ENCODE measurements at places on chromosomes 6 and 20.

GRCh38 chr6:139895205-139895793 lies 520.9 kb upstream of the CITED2 start:
- no peak for DNase-seq

DNA sequence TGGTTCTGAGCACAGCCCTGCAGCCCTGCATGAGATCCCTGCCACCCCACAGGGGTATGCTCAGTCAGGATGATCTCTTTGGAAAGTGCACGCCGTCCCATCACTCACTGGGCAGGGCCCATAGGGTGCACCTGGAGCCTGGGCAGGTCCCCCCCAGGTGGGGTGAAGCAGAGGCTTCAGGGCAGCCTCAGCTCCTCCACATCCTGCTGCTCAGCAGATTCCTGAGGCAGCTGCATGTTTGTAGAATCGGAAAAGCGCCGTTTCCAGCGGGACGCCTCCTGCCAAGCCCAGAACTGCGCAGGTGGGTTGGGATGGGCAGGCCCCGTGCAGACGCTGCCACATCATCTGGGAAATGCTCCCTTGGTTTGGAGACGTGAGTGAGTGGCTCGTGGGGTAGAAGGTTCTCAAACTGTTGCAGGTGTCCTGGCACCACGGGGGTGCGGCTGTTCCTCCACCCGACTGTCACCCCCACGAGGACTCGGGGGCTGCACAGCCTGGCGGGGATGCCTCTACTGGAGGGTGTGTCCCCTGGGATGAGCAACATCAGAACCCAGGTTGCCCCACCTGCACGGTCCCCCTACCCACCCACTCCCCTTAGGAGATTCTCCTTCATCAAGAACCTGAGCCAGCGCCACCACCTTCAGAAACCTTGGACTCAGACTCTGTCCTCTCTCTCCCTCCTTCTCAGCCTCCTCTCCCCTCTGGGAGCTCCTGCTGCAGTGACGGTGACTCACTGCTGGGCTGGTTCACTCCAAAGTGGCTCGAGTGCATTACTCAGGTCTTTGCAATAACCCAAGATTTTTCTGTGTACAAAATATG lies 334.1 kb downstream of the TAF4 start:
- DNase-seq = no peak

- DNase-seq = no peak
These were observed 59.8 kb downstream of the DOP1A start for GRCh38 chr6:83127258-83127657.

DNA sequence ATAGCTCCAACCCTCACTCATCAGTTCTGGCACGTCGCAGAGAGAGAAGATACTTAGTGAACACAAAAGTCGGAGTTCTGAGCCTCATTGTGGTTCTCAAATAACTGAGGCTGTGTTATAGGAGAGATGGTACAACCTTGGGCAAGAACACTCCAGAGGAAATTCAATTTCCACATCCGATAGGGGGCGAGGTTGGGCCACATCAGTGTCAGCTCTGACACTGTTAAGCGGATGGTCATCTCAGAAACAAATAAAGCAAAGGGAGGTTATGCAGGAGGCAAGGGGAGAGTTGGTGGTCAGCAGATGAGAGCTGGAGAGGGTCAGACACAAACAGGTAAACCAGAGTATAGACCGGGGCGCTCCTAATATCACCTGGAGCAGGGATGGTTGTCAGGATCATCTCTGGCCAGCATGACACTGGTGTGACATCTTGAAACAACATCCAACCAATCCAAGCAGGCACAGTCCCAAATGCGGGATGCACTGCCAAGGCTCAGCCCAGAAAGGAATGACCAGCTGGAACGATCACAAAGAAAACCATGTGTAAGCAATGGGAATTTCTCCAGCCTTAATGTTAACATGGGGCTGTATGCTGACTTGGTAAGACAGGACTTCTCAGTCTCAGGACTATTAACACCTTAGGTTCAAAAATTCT lies 331.8 kb downstream of the HACE1 start:
- DNase-seq = no peak

DNA sequence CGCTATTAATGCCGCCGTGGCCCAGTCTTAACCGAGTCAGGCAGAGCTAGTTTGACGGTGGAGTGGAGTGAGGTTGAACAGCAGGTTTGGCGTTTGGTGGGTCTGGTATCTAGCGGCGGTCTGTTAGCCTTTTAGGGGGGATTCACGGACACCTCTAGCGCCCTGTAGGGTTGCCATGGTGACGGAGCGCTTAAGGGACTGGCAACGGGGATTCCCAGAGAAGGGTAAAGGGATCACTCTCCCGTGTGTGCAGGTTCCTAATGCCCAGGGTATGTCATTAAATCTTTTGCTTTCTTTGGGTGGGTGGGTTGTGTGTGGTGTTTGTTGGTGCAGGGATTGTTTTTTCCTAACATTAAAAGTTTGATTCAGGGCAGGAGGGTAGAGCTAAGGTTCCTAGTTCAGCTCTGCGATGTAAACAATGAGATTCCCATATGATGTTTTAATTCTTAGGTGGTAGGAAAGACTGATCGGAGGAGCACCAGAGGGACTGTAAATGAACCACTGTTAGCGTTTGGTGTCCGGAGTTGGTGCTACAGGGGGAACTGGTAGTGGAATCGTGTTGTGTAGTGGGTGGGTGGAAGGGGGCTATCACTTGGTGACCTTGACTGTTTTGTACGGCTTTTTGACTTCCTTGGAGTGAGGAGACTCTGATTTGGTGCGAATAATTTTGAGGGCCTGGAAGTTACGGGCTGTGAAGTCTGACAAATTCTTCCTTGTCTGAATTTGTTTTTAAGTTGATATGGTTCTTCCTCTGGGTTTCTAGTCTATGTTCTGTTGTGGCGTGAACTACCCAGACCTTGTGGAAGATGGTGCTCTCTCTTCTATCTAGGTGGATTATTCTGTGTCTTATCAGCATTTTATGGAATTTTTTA lies 5.0 kb downstream of the BRD2 start:
- no peak for DNase-seq
